ENCODE measurements at places on chromosomes 12 and 14. TPM values are rescaled to one million over a fixed set of nuclear protein-coding genes. Genes with fewer than 3 reads are reported as not detected.

MMP14 gene
- 159 TPM for polyA plus RNA-seq

CHPT1 gene
- polyA plus RNA-seq = 43.6 TPM

C14orf180 gene
- polyA plus RNA-seq = 0.14 TPM

OR6C2 gene
- not detected for polyA plus RNA-seq

POC1B gene
- polyA plus RNA-seq = 24.4 TPM

PTPN6 gene
- polyA plus RNA-seq = 27.5 TPM

NOC4L gene
- 16.0 TPM for polyA plus RNA-seq

HSPB8 gene
- polyA plus RNA-seq = 6.1 TPM

LALBA gene
- polyA plus RNA-seq = not detected

ADCY4 gene
- 26.6 TPM for polyA plus RNA-seq

PCED1B gene
- polyA plus RNA-seq = 4.4 TPM

CISTR gene
- polyA plus RNA-seq = not detected

PLA2G1B gene
- 0.43 TPM for polyA plus RNA-seq

NXPH4 gene
- polyA plus RNA-seq = 6.3 TPM

PLEKHD1 gene
- polyA plus RNA-seq = 6.6 TPM

KRT8 gene
- 220 TPM for polyA plus RNA-seq

KRT73 gene
- polyA plus RNA-seq = not detected

MANSC4 gene
- 0.39 TPM for polyA plus RNA-seq

TSHR gene
- polyA plus RNA-seq = 0.17 TPM

SERPINA12 gene
- 0.77 TPM for polyA plus RNA-seq

ARG2 gene
- 11.4 TPM for polyA plus RNA-seq

STAC3 gene
- polyA plus RNA-seq = 1.9 TPM

CPNE6 gene
- polyA plus RNA-seq = 0.11 TPM

ADAM21 gene
- polyA plus RNA-seq = 0.85 TPM

RFLNA gene
- polyA plus RNA-seq = 8.8 TPM

VDR gene
- polyA plus RNA-seq = 3.0 TPM

MYF5 gene
- polyA plus RNA-seq = not detected

ADAMTS20 gene
- polyA plus RNA-seq = 0.71 TPM

P2RX2 gene
- polyA plus RNA-seq = 0.97 TPM

TAS2R14 gene
- polyA plus RNA-seq = 5.8 TPM

RCOR1 gene
- 42.0 TPM for polyA plus RNA-seq

CLEC9A gene
- 0.52 TPM for polyA plus RNA-seq

PRKCH gene
- polyA plus RNA-seq = 14.3 TPM

SLC10A1 gene
- not detected for polyA plus RNA-seq

NRIP2 gene
- 33.2 TPM for polyA plus RNA-seq
